ENCODE measurements at places on chromosomes 1 and 21.

DNA sequence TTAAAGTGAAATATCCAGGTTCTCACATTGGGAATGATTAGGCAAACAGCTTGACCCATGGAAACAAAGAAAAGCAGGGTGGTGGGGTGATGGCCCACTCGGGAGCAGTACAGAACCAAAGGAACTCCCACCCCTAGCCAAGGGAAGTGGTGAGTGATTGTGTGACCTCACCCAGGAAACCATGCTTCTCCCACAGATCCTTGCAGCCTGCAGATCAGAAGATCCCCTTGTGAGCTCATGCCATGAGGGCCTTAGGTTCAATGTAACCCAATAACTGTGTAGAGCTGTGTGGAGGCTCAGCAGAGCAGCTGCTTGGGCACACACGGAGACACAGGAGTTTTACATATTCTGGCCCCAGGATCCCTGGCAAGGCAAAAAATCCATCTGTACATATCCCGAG is 311.8 kb upstream of the DPYD start:
- DNase-seq, result no peak

GRCh38 chr1:197915862-197916499 is 1.2 kb upstream of the LHX9 start:
- DNase-seq, result no peak

GRCh38 chr1:107058245-107059032 is 2.0 kb downstream of the PRMT6 start:
- no peak for DNase-seq

- no peak for DNase-seq
Observed at GRCh38 chr21:29394051-29394450, 95.3 kb downstream of the BACH1 start.

GRCh38 chr1:47216278-47217059 is 15.6 kb downstream of the TAL1 start:
- no peak for DNase-seq

- no peak for DNase-seq
Observed at GRCh38 chr1:44553771-44554170, 120.5 kb downstream of the TMEM53 start.
